ENCODE measurements at places on chromosomes 3 and 15.

DNA sequence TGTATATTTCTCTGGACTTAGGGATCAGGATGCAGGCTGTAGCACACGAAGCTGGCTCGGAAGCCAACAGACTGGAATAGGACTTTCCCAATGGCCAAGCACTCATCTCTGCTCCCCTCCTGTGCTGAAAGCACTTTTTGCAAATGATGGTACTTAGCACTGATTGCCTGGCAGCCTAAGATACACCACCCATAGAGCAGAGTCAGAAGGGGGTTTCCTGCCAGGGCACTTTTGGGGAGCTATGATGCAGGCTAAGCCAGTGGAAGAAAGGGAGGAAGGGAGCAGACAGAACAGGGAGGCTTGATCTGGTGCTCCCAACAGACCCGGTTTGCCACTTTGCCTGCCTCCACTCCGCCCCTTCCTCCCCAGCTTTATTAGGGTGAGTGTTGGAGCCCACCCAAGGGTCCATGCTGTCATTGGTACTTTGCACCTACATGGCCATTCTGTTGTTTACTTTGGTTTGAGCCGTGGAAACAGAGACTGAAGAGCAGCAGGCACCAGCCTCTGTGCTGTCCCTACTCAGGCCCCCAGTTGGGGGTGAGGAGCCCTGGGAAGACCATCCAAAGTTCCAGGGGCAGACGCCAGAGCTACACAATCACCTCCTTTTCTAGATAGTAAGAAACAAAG, 15.9 kb downstream of the BSN start:
- no peak for DNase-seq

DNA sequence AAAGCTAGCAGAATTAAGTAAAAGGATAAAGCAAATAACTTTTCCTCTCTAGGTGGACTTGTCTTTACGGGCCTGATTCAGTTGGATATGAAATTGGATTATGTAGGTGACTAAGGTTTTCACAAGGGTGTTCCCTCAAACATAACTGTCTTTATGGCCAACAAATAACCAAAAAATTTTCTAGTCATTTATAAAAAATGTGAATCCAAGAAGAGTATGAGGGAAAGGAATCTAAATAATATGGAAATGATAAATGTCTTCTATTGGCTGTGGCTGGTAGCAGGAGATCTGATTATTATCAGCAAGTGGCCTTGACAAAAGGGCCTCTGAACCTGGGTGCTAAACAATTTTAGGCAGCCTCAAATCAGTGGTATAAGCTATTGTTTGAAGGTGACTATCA, 594.0 kb upstream of the UBE2E2 start:
- no peak for DNase-seq

GRCh38 chr3:168425936-168426595, 330.3 kb upstream of the GOLIM4 start:
- DNase-seq, result no peak

- no peak for DNase-seq
Measured at GRCh38 chr15:58511599-58511987, 79.8 kb downstream of the LIPC start.

DNA sequence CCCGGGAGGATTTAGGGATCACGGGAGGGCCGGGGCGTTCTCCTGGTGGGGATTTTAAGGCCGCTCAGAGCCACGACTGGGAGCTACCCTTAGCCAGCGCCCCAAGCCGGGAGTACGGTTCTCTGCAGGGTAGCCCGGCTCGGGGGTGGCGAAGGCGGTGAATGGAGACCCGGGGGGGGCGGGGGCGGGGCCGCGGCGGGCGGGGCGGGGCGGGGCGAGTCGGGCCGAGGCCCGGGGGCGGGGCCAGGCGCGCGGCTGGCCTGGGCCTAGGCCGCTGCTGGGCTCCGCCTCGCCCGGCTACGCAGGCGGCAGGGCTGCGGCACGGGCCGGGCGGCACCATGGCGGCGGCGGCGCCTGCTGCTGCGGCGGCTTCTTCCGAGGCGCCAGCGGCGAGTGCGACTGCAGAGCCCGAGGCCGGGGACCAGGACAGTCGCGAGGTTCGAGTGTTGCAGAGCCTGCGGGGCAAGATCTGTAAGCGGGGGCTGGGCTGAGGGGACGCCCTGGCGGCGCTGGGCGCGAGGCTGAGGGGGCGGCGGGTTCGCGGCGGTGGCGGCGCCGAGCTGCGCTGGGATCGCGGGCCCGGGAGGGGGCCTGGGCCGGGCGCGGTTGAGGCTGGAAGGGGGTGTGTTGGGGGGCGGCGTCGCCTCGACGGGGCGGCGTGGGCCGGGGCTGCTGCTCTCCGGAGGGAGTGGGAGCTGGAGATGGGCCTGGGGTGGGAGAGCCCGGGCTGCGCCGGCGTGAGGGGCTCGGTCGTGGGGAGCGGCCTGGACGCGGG, at the start of gene RASA2:
RASA2 (plus strand) TSS at position 282 of the 775 bp plus-strand sequence; CDS start at position 339, 57 bp downstream.
- DNase-seq, result peak; percentile 73

DNA sequence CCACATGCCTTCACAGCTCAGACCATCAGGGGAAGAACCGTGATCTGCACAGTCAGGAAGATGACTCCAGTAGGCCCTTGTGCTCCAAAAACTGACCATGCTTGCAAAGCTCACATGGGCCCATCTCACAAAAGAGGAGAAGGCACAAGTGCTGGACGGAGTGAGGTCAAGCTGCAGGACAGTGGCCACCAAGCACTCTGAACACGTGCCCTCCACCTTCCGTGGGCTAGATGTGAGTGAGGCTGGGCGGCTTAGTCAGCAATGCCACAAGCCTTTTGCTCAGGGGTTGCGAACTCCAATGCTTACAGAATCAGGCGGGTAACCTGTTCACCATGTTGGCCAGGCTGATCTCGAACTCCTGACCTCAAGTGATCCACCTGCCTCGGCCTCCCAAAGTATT, 70.9 kb downstream of the SCN5A start:
- no peak for DNase-seq

GRCh38 chr3:168862466-168862865, 766.7 kb upstream of the GOLIM4 start:
- DNase-seq, result no peak

DNA sequence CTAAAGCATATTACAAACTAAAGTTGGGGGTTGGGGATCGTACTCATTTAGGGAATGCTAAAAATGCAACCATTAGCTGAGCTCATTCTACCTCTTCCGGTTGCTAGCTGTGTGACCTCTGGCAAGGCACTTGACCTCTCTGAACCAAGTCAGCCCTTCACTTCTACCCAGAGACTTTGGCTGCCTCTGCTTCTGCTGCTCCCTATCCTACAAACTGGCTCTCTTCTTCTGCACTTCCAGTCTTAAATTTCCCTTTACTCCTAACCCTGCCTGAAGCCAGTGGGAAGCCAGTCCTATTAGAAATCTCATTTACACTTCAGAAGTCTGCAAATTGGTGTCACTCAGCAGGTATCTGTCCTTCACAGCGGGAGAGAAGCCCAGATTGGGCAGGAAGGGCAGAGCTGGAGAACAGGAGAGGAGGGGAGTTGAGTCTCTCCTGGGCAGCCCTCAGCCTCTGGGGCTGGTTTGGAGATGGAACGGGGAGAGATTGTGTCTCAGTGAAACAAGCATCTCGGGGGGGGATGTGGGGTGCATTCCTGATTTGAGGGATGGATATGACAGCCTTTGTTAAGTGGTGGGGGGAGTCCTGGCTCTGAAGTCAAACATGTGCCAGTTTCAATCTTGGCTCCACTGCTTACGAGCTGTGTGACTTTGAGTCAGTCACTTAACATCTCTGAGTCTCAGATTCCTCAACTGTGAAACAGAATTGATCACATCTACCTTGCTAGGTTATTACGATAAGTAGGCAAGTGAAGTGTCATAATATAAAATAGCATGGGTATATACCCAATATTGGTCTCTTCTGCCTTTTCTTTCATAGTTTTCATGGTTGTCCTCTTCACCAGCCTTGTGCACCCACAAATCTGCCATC, 7.8 kb upstream of the AEN start:
- DNase-seq, result no peak

GRCh38 chr3:119898478-119899191, 116.7 kb downstream of the NR1I2 start:
- no peak for DNase-seq

DNA sequence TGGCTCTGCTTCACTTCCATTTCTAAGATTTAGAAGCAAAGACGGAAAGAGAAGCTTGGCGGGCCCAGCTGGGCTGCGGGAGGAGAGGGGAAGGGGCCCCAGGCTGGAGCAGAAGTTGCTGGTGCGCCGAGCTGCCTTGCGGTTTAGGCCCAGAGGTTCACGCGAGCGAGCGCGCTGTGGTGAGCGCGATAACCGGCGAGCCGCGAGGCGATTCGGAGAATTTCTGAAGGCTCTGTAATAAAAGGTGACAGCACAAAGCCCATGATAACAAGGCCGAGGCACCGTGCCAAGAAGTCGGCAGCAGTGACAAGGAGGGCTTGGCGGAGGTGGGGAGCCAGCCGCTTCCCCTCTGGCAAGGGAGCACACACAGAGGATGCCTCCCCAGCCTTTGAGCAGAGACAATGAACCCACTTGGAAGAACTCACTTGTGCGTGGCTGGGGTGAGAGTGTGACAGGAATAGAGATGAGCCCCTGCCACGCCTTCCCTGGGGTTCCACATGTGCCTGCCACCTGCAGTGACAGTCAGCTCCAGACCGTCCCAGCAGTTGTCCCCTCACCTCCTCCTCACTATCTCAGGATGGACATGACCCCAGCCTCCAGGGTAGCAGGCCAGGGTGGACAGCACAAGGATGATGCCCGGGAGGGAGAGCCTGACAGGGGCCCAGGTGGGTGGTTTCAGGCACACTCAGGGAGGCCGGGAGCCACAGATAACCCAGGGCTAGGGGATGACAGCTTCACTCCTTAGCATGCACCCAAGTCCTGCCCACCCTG, 315.2 kb downstream of the UACA start:
- DNase-seq, result no peak

- DNase-seq, result no peak
Measured at GRCh38 chr3:180430896-180431295, 171.1 kb upstream of the TTC14 start.

GRCh38 chr3:77256584-77257503, 216.9 kb downstream of the ROBO2 start:
- DNase-seq, result no peak
